CD4-positive, alpha-beta T cell (primary cell): ENCODE measurements at places on chromosomes 3 and 15.

DNA sequence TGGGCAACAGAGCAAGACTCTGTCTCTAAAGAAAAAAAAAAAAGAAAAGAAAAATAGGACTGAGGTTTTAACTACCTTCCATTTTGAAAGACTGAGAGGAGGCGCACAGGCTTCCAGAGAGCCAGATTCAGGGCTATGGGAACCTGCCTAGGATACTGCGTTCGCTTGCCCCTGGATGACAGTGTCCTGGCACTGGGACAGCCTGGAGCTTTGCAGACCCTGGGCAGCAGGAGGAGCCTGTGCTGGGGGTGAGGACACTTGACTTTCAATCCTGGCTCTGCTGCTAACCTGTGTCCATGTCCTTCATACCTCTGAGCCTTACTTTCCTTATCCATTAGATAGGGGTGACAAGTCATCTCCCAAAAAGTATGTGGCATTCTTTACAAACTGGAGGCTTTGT lies 31.2 kb downstream of the CD276 start:
- DNase-seq = no peak

DNA sequence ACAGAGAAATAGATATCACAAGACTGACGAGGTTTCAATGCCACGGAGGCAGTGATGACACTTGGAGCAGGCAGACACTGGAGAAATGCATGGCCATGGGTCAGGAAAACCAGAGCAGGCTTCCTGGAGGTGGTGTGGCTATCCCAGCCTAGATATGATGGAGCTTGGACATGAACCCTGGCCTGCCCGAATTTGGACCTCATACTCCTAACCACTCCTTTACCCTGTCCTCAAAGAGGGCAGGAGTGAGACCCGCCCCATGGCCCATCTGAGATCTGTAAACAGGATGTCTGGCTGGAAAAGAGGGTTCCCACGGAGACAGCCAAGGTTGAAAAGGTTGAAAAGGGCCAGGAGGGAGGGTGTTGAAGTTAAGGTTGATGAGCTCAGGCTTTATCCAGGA lies 31.0 kb downstream of the CPN2 start:
- DNase-seq = no peak

GRCh38 chr3:151724576-151725562 lies 8.9 kb upstream of the AADACL2 start:
- DNase-seq = no peak

- DNase-seq = no peak
Observed at GRCh38 chr3:135756106-135756668, 209.3 kb upstream of the PPP2R3A start.

DNA sequence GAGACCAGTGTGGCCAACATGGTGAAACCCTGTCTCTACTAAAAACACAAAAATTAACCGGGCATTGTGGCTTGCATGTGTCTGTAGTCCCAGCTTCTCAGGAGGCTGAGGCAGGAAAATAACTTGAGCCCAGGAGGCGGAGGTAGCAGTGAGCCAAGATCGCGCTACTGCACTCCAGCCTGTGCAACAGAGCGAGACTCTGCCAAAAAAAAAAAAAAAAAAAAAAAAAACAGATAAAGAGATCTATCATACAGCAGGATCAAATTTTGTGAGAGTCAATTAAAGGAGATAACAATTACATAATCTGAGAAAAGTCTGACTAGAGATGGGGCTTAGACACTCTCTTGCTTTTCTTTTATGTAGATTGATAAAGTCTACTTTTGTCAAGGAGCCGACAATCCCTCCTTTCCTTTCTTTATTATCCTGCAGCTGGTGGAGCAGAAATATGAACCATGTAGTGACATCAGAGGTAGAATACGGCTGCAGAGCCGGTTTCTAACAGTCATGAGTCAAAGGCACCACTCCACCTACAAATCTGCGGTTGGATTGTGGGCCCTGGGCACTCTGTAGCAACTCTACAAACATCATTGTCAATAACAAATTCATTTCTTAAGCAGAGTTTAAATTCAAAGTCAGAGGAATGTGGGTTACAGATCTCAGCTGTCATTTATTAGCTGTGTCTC lies 9.0 kb downstream of the C2CD4A start:
- DNase-seq = no peak

- no peak for DNase-seq
Observed at GRCh38 chr3:11757929-11758328, 88.8 kb downstream of the TAMM41 start.

DNA sequence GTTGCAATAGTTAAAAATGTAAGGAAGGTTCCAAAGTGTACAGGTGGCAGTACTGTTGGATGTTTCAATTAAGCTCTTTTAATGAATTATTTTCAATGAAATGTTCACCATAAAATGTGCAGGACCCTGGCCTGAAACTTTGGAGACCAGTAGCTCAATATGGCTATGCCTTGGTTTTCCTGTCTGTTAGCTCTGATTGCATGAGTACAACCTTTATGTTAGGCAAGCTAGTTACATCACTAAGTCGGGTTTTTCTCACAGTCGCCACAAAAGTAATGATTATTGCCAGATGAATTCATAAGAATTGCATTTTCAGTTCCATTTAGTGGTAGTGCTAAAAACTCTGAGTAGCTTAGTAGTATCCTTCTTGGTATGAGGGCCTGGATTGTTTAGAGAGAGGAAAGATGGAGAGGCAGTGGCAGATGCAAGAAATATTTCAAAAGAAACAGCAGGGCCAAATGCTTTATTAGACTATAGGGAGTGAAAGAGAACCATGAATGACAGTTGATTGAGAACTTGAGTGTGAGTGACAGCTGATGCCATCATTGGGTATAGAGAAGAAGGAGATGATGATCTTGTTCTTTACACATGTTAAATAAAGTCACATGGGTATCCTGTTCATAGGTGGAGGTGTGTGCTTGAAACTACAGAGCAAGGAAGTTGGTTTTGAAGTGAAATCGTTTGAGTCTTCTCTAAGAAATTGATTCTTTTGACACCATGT lies 109.5 kb downstream of the AKAP13 start:
- no peak for DNase-seq

DNA sequence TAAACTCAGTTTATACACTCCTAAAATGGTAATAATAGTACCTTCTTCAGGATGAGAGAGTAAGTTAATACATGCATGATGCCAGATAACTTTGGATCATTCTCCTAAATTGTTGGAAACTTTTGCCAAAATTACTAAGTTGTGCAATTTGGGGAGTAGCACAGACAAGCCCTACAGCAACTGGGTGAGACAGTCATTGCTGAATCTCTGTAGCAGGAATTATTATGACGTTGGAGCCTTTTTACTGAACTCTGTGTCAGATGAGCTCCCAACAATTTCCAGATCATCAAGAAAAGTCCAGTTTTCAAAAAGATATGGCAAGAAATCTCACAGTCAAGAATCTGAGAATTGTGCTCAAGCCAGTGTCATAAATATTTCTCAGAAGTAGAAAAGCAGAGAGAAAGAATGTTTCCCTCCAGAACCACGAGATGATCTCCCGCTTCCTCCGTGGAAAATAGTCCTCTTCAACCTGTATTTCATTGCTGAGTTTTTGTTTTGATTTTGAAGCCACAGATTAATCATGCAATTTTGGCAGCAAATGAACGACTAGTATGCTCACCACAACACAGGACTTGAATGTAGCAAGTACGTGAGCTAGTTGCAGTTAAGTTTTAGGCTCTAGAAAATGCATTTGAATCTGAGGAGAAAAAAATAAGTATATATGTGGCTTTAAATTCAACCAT lies 485.4 kb downstream of the CNTN6 start:
- DNase-seq = no peak

DNA sequence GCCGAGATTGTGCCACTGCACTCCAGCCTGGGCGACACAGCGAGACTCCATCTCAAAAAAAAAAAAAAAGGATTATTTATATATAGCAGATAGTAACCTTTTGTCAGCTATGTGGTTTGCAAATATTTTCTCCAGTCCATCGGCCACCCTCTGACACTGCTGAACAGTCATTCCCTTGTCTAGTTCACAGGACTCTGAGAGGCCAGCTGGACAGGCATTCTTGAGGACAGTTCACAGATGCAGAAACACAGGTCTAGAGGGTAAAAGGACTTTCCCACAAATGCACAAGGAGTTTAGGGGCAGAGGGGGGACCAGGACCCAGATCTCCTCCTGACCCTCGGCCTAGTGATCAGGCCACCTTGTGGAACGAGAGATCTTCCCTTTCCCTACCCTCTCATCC lies 7.5 kb upstream of the TMEM40 start:
- DNase-seq = no peak

DNA sequence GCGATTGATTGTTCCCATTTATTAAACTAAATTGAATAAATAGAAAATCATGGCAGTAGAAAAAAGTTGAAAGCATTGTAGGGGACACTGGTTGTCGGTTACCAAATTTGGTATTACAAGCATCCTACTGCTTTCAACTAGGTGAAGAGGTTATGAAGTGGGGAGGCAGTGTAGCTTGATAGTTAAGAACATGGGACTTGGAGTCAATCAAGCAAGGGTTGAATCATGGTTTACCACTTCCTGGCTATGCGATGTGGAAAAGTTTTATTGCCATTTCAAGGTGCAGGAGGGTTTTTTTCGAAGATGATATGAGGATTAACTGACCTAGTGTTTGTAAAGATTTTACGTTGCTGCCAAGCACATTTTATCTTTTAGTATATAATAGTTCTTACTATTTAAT lies 318.2 kb upstream of the KCNH8 start:
- DNase-seq = no peak

DNA sequence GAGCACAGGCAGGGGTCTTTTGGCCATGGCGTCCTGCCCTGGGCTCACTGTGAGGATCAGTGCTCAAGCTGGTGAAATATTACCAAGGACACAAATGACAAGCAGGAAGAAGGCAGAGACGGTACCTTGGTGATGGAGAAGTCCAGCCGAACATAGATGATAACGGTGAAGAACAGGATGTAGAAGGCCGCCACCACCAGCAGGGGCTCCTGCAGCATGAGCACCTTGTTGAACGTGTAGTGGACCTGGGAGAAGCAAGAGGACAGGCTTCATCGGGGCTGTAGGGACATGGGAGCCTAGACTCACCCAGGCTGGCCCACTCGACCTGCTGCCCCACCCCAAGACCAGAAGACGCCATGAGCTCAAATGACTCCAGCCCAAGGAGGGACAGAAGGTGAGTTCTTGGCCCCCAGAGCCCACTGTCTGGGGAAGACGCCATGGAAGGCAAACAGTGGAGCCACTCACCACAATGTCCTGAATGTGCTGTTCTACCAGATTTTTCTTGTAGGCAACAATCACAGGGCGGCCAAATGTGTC lies 25.1 kb downstream of the RPN1 start:
- DNase-seq = no peak

DNA sequence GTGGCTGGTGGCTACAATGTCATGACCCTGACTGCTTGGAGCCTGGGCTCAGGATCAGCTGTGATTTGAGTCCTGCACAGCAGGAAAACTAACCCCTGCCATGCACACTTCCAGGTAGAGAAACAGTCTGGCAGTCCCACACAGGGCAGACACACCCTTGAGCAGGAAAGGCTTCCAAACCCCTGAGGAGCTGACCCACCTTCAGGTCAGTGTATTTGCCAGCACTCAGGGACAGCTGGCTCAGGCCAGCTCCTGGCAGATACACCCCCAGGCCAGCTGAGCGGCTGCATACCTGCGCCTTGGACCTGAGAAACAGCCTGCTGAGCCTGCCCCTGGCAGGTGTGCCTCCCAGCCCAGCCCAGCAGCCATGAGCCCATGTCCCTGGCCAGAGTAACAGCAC lies 22.2 kb upstream of the CDAN1 start:
- DNase-seq = no peak

DNA sequence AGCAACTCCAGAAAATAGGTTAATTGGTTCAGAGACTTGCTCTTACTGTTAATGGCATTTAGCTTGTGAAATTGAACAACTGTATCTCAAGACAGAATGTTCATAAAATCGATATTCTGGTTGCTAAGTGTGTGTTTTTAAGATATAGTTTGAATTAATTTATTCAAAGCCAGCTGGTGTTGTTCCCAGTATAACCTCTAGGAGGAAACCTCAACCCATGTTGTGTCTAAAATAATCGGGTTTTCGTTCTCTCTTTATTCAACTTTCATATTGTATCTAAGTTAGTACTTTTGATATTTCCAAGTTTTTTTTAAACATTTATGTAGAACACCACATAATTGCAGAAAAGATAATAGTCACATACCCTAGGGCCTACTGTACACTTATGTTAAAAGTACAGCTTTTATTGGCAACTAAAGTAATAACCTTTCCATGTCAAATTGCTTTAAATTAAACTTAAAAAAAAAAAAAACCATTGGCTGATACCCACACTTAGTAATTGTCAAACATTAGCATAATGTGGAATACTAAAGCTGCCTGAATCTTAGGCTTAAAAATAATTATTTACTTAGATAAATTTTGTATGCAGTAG lies 90.9 kb downstream of the SAMMSON start:
- no peak for DNase-seq

- no peak for DNase-seq
Observed at GRCh38 chr3:147099076-147099475, 307.3 kb downstream of the ZIC4 start.

GRCh38 chr3:143951351-143951971 lies 20.2 kb upstream of the DIPK2A start:
- peak; percentile 39 for DNase-seq

- no peak for DNase-seq
Observed at GRCh38 chr15:41575282-41575681, 16.3 kb downstream of the TYRO3 start.

- DNase-seq = no peak
Observed at GRCh38 chr15:94547711-94548110, 316.4 kb downstream of the MCTP2 start.

- peak; percentile 82 for DNase-seq
Observed at GRCh38 chr3:126679318-126679751, 24.4 kb upstream of the TXNRD3 start.

GRCh38 chr3:9903904-9904303 lies 1.3 kb downstream of the IL17RE start:
- no peak for DNase-seq

DNA sequence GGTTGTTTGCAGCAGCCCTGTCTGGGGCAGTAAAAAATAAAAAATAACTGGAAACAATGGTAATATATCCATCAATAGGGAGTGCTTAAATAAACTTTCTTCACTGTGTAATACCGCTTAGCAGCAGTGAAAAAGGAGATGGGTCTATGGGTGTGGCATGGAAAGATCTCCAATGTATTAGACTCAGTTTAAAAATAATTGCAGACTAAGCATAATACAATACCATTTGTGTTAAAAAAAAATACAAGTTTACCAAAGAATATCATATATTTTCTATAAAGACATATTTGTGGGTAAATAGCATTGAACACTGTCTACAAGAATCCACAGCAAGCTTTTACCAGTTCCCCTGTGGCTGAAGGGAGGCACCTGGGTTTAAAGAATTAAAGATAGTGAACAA lies 1.0 kb upstream of the ARHGEF3 start:
- DNase-seq = no peak
